GM04504 (cell line): ENCODE measurements at places on chromosomes 12 and 14.

DNA sequence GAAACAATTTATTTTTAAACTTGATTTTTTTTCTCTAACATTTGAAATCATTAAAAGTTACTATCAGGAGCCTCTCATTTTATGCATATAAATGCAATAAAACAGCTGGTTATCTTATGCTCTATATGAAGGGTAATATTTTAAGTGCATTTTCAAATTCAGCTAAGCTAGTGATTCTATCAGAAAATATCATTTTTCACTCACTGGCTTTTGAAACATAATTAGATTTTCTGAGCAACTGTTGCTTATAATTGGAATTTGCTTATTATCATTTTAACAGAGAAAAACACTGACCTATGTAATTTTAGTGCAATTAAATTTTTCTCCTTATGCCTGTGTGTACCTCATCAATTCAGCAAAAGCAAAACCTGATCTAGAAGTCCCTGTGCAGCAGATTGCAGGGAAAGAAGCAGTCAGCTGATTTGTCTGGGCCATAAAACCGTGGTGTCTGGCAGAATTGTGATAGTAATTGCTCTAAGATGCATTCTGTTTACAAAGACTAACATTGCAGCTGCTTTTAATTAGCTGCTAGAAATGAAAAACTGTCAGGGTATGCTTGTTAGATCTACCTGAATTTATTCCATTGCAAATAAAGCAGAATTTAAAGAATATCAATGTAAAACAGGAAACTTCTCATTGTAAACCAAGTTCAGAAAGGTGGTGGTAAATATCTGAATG, 75.0 kb downstream of the BICD1 start:
- DNase-seq = peak; percentile 40

DNA sequence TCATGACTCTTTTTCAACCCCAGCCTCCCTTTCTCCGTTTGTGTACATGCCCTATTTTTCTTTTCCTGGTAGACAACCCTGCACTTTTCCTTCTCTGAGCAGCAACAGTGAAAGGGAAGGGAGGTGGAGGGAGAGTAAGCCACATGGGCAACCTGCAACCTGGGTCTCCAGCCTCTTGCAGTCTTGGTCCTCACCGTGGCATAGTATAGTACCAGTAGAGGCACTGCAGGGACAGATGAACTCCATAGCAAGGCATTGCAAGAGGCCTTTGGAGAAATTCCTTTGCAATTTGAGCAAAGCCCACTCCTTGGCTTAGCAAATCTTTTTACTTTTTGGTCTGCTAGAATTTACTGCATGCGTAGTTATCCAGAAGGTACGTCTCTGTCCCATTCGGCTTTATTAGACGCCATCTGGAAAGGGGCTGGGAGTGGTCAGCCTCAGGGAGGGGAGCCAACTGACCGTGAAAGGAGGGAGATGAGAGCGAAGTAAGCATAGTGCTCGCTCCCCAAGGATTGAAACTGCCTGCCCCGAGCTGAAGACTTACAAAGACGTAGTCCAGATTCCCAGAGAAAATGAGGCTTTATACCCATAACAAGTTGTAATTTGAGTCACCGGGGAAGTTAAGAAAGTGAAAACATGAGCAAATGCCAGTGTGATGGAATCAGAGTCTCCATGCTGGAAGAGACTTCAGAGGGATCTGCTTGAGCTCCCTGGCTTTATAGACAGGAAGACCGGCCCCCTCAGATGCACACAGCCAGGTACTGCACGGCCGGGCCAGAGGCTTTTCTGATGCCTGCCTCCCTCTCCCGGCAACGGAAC, 332.0 kb downstream of the CACNA1C start:
- DNase-seq = peak; percentile 75

DNA sequence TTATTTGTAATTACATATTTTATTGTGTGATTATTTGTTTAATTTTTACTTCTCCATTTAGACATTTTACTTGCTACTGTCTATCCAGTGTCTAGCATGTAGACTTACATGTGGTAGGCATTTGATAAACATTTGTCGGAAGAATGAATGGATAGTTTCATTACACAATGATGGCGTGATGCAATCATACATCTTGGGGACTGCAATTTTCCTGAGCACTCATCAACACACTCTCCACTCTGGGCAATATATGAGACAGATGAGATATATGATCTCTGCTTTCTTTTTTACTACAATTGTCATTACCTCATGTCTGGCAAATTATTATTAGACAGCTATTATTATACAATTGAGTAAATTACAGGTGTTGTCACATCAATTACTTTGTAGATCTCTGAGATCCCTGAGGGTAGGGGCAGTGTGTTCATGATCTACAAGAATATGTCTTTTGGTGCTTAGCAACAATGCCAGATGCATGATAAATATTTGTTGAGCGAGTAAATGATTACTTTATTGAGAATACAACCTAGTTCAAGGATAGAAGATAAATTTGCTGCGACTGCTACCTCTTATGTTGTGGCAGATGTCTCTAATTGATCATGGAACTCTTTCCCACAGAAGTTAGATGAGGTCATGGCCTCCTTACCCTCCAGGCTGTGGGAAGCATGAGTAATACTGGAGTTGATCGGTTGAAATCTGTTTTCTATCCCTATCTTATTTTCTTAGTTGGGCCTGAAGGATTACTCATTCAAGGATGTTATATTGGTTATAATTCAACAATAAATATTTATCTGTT, 416.0 kb downstream of the LRIG3 start:
- peak; percentile 71 for DNase-seq

DNA sequence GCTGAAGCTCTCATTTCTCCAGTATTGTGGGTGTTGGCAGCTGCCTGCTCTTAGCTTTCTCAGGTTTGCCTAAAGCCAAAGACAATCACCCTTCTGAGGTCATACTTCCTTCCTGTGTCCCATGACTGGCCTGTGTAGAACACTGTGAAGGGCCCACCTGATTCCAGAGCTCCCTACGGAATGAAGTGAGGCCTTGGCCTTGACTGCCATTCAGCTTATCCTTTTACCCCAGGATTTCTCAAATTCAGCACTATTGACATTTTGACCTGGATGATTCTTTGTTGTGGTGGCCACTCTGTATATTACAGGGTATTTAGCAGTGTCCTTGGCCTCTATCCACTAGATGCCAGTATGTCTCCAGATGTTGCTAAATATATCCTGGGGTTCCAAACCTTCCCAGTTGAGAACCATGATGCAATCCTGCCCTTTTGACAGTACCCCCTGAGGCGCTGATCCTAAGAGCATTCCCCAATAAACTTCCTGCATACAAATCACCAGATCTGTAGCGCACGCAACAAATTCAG, 112.3 kb upstream of the KRR1 start:
- DNase-seq = no peak

- no peak for DNase-seq
Measured at GRCh38 chr14:58752771-58753201, 115.0 kb downstream of the DACT1 start.

DNA sequence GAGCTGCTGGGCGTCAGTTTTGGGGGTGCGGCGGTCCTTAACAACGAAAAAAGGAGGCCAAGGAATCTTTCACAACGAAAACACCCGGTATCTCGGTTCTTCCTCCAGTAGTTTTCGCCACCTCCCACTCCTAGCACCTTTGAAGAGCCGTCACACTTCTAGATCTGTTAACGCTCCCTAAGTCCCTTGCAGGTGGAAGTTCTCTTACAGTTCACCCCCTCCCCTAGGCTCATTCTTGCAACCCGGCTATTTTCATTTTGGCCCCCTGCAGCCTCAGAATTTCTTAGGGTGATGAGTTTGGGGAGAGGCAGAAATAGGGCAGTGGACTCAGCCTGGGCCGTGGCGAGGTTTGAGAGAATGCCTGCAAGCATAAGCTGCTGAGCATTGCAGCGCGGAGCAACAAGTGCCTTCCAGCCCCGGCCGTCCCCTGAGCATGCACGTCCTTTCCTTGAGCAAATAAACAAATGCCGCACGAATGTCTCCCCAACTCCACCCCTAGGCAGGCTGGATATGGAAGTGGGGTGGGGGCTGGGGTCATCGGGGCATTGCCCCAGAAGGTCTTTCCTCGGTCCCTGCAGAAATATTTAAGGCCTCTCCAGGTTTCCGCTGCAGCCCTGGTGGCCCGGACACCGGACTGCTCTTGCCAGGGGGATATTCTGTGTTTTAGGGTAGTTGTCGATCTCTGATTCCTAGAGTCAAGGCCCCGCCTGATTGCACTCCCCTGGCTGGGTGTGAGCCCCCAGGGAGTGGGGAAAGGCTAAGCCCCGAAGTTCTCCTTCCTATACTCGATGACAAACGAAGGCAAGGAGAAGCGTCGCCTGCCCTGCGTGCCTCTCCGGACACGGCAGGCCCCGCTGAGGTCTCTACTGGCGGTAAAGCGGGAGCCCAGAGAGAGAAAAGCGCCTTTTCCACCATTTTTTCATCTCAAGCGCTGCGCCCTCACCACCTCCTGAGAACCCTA, 1.6 kb downstream of the RFX4 start:
- no peak for DNase-seq

DNA sequence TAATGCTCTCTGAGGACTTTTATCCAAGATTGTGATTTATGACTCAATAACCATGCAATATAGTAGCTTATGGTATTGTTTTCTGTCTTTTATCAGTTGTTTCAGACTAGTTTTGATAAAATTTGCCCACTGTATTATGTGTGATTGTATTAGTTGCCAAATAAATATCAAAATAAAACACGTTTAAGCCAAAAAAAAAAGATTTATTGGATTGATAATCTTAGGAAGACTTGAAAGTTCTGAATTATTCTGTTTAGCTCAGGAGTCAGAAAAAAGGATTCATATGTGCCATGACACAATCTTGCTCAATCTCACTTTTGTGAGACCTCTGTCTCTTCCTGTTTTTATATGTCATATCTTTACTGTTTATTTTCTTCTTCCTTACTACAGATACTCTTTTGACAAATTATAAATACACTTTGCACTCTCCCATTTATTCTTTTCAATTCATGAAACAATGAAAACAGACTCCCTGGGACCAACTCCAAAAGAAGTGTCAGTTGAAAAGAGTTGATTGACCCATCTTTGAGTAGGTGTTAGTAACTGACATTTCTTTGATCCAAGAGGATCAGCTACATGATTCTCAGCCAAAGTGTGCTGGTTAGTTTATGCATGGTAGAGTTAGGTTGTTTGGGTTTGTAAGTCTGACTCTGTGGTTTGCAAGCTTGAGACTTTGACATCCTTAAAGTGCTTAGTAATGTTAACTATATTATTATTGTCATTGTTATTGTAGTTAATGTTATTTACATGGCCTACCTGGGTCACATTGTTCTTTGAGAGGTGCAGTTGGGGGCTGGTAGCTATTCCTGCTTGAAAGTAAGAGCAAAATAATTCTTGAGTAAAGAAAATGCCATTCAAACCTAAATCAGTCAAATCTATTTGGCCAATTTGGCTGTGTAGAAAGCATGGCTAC, 2.5 kb downstream of the OR6C76 start:
- DNase-seq = no peak

- DNase-seq = no peak
Measured at GRCh38 chr14:34334329-34334728, 127.7 kb downstream of the SPTSSA start.

DNA sequence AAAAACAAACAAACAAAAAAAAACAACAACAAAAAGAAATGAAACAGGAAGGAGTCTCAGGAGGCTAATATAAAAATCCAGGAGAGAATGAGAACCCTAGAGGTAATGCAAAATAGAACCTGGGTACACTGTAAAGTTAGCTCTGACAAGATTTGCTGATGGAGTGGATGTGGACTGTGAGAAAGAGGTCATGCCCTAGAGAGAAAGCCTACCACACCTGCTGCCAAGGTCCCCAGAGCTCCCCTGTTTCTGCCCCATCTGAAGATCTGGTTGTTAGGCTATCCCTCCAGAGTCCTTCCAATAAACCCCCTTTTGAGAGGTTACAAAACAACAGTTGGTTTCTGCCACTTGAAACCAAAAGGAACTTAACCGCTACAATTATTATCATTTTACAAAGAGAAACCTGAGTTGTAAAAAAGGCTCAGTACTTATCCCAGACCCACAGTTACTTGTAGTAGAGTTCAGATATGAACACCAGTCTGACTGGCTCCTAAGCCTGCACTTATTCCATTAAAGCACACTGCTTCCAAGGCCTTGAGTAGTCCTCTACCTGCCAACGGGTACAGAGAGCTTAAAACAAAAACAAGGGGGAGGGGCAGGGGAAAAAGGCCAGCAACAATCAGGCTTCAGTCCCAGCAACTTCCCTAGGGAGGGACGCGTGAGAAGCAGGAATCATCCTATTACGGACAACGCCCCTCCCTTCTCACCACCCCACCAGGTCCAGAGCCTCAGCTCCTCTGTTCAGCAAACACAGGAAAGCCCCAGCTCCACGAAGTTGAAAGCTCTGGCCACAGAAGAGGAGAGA, 27.7 kb downstream of the PPP1R13B start:
- DNase-seq = no peak

- no peak for DNase-seq
Measured at GRCh38 chr12:132646850-132647249, 28.3 kb downstream of the P2RX2 start.

DNA sequence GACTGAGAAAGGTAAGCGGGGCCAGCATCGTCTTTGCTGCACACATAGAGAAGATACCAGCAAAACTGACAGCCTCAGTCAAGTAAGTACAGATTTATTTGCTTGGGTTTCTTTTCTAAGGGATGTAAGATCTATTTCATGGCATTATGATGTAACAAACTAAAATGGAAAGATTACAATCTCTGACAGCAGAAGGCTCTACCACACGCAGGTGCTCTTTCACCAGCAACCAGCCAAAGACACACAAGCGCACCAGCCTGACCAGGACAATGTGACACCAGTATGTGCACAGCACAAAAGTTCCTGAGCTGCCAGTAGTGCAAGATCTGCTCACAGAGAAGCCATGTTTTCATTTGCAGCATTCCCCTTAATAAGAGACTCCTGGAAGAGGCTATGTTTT, 311.1 kb downstream of the MED13L start:
- DNase-seq = no peak

DNA sequence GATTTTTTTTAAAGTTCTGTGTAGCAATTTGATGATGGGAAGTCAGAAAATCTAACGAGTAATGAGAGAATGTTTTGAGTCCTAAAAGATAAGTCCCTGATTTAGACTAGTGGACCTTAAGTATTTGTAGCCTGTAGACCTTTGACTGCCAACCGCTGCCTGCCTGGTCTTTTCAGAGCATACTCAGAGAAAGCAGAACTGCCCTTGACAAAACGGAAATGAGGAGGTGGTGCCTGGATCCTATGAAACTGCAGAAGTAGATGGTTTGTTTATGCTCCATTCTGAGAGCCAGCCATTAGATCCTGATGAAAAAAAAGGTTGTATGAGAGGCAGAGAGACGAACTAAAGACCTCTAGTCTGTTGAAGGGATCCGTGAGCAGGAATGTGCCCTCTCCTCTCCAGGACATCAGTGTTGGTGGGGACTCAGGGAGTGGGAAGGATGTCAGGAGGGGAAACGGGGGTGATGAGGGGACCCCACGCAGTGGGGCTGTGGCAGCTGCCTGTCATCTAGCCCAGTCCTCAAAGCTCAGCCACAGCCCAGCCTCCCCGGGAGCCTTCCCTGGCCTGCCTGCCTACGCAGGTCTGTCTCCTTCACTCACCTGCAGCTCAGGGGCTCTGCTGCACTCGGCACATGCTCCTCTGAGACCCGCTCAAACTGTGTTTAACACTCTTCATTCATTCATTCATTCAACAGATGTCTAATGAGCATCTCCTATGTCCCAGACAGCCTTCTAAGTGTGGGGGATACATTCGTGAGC, 447.5 kb downstream of the AACS start:
- no peak for DNase-seq

- no peak for DNase-seq
Measured at GRCh38 chr12:57934819-57935218, 6.5 kb upstream of the ATP23 start.
